COR-L47 (cell line): ENCODE measurements at places on chromosomes 16 and 17.

DNA sequence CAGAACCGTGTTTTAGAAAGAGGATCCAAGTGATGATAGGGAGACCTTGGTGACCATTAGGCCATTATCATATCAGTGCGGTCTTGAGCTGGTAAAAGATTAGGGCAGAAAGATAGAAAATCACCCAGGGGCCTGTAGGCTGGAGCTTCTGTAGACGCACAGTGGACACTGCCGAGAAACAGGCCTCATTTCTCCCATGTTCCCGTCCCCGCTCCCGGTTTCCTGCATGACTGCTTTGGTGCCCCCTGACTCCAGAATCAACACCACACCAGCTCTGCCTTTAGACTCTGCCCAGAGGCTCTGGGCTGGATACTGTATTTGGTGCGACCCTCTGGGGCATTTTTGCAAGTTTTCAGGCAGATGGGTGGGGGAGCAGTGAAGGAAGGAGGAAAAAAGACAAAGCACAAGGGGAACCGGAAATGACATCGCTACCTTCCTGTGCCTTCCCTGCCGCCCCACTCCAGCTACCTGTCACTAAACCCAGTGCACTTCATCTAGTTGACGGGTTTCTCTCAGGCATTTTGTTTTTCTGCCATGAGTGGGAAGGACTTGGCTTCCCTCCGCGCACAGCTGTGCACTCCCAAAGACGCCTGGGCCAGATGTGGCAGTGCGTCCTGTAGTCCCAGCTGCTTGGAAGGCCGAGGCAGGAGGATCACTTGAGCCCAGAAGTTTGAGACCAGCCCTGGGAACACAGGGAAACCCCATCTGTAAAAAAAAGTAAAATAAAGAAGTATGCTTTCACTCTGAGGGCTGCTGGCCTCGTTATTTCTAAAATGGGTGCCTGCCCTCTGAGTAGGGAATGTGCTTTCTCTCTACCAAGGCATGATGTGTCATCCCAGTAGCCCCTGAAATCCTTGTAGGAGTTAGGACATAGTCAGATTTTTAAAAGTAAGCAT lies 214.1 kb downstream of the RPTOR start:
- DNase-seq, result no peak

GRCh38 chr17:7112510-7113108 lies 2.0 kb downstream of the ASGR2 start:
- no peak for DNase-seq

- DNase-seq, result no peak
These were observed 55.7 kb downstream of the PLD6 start for GRCh38 chr17:17150448-17150800.

- DNase-seq, result no peak
These were observed 96.3 kb downstream of the CYLD start for GRCh38 chr16:50838165-50838564.

DNA sequence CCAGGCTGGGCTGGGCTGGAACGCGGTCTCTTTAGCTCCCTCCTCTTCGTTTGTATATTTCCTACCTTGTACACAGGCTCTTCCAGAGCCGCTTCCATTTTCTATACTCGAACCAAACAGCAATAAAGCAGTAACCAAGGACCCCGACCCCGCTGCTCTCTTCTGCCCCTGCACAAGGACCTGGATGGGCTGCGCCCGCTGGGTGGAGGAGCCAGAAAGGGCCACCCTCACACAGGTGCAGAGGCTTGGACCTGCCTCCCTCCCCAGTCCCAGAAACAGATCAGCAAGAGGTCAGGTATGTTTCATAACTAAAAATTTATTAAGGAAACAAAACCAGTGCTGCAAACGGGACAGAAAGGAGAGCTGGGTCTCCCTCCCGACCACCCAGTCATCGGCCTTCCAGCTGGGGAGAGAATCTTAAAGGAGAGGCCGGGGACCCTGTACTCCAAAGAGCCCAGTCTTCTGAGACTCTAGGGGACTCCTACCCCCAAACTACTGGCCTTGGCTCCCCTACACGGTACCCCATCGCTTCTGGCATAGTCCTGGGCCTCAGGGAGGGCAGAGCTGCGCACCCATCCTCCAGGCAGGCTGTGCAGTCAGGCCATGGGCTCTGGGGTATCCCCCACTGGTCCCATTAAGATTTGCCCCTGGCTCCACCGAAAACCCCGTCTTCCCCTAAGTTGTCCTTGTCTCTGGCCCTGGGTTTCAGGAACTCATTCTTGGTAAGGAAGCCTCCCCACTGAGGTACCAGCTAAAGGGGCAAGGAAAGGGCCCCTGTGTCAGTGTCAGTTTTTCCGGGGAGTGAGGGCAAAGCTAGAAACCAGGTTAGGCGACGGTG lies 4.9 kb downstream of the HIC1 start:
- DNase-seq, result no peak

DNA sequence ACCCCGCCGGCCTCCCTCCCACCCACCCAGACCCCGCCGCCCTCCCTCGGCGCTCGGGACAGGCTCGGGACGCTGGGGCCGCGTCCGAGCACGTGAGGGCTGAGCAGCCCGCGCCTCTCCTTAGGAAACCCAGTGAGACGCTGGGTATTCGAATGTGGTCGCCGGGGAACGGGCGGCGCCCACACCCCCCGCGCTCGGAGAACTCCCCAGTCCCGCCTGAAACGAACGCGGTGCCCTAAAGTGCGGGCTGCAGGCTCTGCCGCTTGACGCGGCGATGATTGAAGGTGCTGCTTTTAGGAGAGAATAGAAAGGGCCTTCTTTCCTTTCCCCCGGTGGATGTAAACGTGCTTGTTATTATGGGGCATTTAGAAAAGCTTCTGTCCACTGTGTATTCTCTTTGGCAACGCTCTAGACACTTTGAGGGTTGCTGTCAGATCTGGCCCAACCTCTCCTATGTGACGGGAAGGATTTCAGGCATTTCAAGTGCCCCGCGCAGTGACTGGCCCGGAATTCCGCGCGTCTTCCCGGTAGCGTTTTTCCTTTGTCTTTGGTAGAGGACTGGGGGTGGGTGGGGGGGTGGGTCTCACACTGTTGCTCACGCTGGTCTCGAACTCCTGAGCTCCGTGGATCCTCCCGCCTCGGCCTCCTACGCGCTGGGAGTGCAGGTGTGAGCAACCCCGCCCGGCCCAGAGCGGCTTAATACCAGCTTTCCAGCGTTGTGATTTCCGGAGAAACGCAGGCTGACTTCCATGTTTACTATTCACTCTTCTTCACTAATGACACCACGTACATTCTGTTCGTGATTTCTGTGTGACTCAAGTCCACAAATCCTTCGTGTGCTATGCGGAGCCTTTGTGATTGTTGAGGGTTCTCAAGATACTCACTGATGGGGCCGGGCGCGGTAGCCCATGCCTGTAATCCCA lies 21.8 kb upstream of the FOXK2 start:
- peak; percentile 45 for DNase-seq

GRCh38 chr17:57574040-57574513 lies 171.0 kb downstream of the CCDC182 start:
- DNase-seq, result no peak

- peak; percentile 88 for DNase-seq
These were observed 12.8 kb downstream of the EVPL start for GRCh38 chr17:76014100-76014924.

DNA sequence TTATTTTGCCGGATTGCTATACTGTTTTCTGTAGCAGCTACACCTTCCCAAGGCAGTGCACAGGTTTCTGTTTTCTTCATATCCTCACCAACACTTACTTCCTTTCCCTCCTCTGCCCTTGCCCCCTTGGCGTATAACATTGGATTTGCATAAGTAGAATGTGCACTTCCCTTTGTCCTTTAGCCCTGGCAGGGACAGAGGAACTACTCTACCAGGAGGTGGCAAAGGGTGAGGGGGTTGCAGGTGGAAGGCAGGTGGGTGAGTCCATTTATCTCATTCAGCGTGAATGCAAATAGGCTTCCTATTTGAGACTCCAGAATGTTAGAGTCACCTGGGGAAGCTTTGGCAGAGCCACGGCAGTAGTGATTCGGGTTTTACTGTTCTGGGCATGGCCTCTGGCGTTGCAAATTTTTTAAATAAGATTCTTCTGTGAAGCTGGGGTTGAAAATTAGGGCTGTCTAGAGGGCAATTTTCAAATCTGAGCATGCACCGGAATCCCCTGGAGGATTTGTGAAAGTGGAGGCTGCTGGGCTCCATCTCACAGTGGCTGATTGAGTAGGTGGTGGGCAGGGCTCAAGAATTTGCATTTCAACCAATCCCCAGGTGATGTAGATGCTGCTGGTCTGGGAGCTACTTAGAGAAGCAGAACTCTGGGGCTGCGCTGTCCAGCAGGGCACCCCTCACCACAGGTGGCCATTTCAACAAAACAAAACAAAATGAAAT lies 84.7 kb downstream of the PLCG2 start:
- no peak for DNase-seq

DNA sequence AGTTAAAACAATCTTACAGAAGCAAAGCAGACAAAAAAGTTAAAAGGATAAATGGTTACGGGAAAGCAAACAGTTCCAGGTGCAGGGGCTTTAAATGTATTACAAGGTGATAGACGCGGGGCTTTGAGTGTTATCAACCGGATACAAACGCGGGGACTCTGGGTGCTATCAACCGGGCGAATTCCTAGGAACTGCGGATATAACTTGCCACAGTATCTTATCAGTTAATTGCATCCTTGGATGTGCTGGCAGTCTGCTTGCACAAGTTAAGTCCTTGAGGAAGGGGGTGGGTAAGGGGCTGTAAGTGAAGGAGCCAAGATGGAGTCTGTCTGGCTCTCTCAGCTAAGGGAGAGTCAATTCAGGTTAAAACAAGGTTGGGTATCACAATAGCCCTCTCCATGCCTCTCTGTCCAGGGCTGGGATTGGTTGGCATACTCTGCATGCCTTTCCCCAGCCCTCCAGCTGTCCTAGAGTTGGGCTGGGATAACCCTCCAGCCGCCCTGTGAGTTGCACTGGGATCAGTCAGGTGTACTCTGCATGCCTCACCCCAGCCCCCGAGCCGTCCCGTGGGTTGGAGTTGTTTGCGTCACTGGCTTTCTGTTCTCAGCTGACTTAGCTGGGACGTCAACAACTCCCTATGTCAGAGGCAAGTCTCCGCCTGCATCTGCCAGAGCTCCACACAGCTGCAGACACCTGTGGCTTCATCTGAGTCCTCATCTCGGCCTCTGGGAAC lies 40.9 kb downstream of the TMEM235 start:
- no peak for DNase-seq

DNA sequence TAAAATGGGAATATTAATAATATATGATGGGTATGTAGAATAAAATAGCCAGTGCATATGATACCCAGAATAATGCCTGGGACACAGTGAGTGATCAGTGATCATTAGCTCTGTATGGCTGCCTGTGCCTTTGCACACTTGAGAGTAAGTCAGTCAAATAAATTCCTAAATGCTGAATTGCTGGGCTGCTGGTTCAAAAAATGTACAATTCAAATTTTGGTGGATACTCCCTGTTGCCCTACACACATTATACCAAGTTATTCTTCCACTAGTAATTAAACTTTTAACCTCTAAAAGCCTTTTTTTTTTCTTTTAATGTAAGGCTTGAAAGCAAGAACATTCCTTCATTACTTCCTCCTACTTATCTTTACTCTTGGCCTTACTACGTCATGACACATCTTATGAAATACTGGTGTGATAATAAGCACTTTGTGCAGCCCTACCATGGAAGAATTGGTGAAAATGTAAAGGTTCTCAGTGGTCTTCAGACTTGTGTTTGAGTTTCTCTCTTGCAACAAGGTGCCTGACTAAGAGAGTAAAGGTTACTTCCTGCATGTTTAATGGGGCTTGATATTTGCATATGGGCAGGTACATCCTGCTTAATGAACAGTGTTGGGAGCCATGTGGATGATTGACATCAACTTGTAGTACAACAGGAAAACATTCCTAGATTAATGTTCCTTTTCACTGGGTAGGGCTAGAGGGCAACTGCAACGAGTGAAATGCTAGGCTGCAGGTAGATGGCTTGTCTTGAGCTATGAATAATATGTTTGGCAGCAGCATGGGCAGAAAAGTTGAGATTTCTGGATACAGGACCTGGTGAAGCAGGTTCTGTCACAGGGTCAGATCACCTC lies 84.3 kb downstream of the PRKCA start:
- DNase-seq, result no peak

- no peak for DNase-seq
These were observed 57.0 kb downstream of the FOXL1 start for GRCh38 chr16:86635176-86635876.

DNA sequence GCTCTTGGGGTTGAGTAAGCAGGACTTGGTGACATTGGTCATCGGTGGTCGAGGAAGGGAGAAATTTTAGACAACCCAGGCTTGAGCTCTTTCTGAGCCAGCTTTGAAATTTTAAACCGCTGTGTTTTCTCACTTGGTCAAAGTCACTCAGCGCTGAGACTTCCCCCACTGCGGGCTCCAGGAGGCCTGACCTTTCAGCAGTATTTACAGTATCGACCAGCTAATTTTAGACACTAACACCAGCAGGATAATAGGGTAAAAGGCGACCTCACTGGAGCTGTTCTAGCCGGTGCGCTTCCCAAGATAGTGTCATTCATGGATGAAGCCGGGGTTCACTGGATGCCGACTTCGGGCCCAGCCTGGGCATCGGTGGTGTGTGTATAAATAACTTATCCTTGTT lies 29.7 kb upstream of the WSCD1 start:
- DNase-seq, result no peak

DNA sequence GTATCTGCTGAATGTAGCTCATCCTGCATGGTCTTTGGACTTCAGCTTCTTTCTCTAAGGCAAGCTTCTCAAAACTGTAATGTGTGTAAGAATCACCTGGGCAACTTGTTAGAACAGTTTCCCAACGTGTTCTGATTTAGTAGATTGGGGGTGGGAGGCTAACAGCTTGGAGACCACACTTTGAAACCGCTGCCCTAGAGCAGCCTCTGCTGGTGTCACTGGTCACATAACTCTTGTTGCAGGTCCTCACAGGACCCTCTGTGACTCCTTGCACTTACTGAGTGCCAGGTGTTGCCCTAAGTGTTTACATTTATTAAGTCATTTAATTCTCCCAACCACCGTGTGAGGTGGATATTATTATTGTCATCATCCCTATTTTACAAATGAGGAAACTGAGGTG lies 9.9 kb downstream of the SLC35G3 start:
- DNase-seq, result no peak

- DNase-seq, result no peak
These were observed 87.1 kb downstream of the CYTH1 start for GRCh38 chr17:78694805-78695531.

GRCh38 chr16:15856182-15856581 lies 646 bp downstream of the MYH11 start:
- DNase-seq, result no peak

GRCh38 chr17:22514315-22514714 lies 822.0 kb downstream of the KCNJ18 start:
- DNase-seq, result no peak
